ENCODE measurements at places on chromosomes 6 and 20. TPM values are rescaled to one million over a fixed set of nuclear protein-coding genes. Genes with fewer than 3 reads are reported as not detected.

DNA sequence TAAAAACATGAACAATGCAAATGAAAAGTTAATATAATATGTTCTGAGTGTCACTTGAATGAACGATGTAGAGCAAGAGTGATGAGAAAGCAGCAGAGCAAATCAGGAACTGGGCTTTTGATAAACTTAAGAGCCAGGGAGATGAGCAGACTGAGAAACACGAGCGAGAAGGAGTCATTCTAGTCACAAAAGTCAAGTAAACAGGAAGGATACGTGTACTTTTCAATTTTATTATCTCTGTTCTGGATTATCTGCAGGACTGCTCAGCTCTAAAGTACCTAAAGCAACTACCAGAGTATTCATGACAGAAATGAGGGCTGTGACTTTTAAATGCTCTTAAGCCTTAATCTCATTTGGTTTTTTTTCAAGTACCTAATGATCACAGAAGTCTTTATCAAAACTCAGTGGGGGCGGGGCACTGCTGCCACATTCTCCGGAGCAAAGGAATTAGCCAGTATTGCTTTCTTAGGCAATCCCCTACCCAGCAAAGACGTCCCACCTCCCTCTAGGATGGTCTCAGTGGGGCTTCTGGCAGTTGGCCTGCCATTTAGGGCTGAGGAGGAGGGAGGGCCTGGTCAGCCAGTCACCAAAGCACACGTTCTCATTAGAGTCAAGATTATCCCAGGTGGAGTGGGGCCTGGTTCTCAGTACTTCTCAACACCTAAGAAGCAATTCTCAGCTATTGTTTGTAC is 8.6 kb downstream of the MAN1A1 start:
- no peak for DNase-seq

DNA sequence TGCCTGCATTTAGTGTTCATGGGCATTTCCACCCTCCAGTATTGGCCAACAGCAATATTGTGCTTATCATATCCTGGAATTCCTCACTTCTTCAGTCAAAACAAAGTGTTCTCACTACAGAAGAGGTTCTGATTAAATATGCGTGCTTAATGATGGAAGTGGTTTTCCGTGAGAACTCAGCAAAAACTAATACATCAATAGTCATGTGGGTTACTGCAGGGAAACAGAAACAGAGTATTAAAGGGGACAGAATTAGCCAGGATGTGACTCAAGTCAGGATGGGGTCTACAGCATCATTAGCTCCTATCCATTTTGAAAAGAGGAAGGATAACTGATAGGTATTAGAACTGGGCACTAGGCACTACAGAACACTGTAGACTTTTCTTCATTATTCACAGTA is 384.6 kb downstream of the CDKAL1 start:
- no peak for DNase-seq

GRCh38 chr6:1761477-1761877 is 151.8 kb downstream of the FOXC1 start:
- DNase-seq: no peak

GRCh38 chr6:119314885-119315272 is 34.7 kb downstream of the MAN1A1 start:
- DNase-seq: no peak

DNA sequence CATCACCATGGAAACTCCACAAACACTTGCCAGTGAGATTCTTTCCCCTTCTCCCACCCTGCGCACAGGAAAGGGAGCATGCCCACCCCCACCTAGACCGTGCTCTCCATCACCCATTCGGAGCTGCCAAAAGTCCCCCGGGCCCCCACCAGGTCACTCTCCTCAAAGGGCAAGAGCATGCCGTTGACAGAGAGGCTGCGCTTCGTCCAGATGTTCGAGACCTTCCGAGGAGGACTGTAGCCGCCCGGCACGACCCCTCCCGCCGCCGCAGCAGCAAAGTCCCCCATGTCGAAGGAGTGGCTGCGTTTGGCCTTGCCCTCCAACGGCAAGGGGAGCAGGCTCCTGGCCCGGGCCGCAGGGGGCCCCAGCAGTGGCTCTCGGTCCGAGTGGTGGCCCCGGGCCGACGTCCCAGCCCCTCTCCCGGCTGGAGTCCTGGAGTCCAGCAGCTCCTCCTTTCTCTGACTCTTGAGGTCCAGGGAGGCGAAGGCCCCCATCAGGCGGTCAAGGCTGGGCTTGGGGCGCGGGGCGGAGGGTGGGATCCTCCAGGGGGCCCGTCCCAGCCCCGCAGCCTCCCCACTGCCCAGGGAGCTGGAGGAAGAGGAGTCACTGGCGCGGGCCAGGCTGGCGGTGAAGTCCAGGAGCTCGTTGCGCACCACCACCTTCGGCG is 195.2 kb downstream of the LRFN2 start:
- DNase-seq: no peak

SAMD10 gene
- total RNA-seq: 1.2 TPM
